Breast epithelium (tissue), 4 donors: ENCODE measurements at places on chromosomes 12 and 14. TPM values are rescaled to one million over a fixed set of nuclear protein-coding genes. Genes with fewer than 3 reads are reported as not detected.

GRCh38 chr12:1939801-1940607, 21.6 kb upstream of the CACNA2D4 start:
- DNase-seq, result peak; percentile 78

GRCh38 chr12:51820526-51821439, 27.7 kb downstream of the FIGNL2 start:
- DNase-seq, result peak; percentile 36

- no peak for DNase-seq
Observed at GRCh38 chr12:70520847-70521246, 116.4 kb downstream of the PTPRB start.

DNA sequence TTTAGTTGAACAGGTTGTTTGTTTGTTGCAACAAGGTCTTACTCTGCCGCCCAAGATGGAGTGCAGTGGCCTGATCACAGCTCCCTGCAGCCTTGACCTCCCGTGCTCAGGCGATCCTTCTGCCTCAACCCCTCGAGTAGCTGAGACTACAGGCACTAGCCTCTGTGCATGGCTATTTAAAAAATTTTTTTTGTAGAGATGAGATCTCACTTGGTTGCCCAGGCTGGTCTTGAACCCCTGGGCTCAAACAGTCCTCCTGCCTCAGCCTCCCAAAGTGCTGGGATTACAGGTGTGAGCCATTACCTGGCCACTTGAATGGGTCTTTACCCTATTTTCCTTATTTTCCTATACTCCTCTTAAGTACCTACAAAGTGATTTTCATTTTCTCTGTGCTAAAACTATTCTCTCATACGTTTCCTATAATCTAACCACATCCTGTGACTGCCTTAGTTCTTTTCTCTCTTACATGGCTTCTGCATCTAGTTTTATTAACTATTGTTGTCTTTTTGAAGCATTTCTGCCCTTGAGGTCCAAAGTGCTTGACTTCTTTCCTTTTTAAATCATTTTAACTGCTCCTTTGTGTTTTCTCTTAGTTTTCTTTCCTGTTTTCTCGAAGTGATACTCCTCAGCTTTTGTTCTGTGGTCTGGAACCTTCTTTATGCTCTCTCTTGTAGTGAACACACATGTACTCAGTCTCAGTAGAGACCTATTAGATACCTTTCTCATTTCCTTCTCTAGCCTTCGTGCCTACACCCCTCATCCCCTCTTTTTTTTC, 14.1 kb downstream of the GPX2 start:
- no peak for DNase-seq

DNA sequence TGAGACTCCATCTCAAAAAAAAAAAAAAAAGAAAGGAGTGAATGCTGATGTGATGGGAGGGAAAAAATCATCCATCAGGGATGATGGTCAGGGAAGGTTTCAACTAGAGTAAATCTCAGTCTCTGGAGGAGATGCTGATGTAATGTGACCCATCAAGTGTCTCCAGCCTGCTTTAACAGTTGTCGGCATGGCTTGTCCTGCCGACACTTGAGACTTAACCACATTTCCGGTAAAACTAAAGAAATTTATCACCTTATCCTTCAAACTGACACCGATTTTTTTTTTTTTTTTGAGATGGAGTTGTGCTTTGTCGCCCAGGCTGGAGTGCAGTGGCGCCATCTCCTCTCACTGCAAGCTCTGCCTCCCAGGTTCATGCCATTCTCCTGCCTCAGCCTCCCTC, 21.5 kb upstream of the ANAPC5 start:
- no peak for DNase-seq

- DNase-seq, result no peak
Observed at GRCh38 chr14:95463171-95463901, 53.1 kb downstream of the SYNE3 start.

GRCh38 chr14:72519543-72519942, 374.4 kb downstream of the DPF3 start:
- no peak for DNase-seq

DNA sequence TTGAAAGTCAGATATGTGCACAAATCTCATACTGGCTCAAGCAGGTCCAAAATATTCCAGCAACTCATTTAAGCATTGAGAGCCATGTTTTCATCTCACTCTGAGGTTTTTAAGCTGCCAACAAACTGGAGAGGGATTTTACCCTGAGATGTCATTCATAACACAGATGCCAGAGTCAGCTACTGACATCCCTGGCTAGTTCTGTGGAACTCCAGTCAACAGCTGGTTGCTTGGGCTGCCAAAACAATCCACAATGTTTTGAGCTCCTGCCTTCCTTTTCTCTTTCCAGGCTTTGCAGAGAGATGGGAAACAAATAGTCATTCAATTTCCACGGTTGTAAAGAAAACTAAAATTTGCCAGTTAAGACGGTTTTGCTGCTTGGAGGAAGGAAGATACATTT, 621.2 kb upstream of the FBXO33 start:
- no peak for DNase-seq

DNA sequence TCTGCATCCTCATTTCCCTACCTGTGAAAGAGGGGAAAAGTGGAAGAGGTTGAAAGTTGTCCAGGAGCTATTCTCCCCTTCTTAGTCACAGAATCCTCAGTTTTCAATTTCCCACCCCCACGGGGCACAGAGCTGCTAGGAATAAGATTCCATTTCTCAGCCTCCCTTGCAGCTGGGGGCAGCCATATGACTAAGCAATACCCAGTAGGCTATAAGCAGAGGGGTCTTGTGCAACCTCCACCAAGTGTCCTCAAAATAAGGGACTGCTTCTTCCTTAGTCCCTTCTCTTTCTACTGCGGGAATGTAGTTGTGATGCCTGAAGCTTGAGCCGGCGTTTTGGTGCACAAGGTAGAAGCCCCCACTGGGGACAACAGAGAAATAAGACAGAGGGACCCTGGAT, 40.9 kb downstream of the VWF start:
- DNase-seq, result no peak

DNA sequence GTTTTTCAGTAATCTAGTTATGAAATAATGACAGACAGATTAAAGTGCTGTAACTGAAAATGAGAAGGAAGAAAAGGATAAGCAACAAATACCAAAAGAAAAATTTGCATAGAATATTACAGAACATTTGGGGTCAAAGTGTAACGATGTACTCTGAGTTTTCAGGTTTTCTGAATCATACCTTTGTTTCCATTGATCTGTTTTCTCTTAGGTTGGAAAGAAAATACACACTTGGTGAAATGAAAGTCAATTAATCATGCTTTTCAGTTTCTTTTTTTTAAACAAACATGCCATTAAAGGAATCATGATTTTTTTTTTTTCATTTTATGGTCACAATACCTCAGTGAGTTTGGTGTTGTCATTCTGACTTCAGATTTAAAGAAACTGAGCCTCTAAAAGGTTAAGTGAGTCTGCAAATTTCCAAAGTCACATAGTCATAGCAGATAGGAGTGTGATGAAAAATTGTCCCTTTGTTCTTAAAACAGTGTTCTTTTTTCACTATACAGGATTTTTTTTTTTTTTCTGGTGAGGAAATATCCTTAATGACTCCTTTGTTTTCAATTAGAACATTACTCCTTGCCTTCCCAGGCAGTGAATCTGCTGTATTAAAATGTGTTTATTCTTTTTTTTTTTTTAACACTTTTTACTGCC, 35.9 kb upstream of the PZP start:
- DNase-seq, result no peak

DNA sequence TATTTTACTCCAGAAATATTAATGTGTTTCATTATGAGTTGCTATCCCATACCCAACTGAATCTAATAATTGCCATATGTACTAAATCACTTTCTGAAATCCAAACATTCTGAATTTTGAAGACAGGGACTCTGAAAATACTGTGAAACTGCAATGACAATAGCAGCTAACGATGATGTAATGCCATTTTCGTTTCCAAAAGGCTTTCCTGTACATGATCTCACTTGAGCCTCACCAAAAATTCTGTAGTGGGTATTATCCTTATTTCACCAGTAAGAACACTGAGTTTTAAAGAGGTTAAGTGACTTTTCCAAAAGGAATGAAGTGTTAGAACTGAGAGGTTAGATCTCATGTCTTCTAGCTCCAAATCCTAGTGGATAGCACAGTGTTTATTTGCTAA, 133.3 kb downstream of the FLRT2 start:
- no peak for DNase-seq

- no peak for DNase-seq
Observed at GRCh38 chr12:49698619-49699545, 8.3 kb downstream of the FMNL3 start.

DNA sequence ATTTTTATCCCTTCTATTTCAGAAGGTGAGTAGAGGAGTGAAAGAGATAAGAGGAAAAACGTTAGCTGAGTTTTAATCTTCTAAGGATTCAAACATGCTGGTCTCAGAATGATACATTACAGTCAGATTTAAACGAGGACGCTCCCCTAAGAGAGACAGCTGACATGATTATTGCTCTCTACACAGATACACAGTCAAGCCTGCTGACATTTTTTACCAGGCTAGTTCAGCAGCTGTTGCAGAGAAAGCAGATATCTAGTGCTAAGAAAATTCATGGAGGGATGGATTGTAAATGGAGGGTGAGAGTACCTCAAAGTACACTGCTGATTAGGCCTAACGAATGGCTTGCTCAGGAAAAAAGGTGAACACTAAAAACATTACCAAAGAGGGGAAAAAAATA, 31.9 kb upstream of the SOS2 start:
- no peak for DNase-seq

DNA sequence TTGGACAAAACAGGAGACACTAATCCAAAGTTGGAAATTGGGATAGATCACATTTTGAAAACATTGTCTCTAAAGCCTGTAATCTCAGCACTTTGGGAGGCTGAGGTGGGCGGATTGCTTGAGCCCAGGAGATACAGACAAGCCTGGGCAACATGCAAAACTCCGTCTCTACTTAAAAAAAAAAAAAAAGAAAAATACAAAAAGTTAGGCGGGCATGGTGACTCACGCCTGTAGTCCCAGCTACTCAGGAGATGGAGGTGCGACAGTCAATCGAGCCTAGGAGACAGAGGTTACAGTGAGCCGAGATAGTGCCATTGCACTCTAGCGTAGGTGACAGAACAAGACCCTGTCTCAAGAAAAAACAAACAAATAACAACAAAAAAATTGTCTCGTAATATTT, 152.1 kb downstream of the MGAT4C start:
- no peak for DNase-seq

- peak; percentile 74 for DNase-seq
Observed at GRCh38 chr12:52884526-52885293, 20.2 kb downstream of the KRT8 start.

- no peak for DNase-seq
Observed at GRCh38 chr12:55707841-55708694, at the start of gene ITGA7. Gene ITGA7 (minus strand): TSS chr12:55707904. CDS start chr12:55707682, 222 bp downstream.

GRCh38 chr12:28967426-28967825, 181.7 kb upstream of the FAR2 start:
- DNase-seq, result no peak

- DNase-seq, result no peak
Observed at GRCh38 chr12:109671502-109671901, 42.1 kb upstream of the FAM222A start.

GRCh38 chr12:52641468-52641867, 10.5 kb downstream of the KRT2 start:
- peak; percentile 6 for DNase-seq

- no peak for DNase-seq
Observed at GRCh38 chr12:24617471-24617870, 331.4 kb downstream of the BCAT1 start.

DNA sequence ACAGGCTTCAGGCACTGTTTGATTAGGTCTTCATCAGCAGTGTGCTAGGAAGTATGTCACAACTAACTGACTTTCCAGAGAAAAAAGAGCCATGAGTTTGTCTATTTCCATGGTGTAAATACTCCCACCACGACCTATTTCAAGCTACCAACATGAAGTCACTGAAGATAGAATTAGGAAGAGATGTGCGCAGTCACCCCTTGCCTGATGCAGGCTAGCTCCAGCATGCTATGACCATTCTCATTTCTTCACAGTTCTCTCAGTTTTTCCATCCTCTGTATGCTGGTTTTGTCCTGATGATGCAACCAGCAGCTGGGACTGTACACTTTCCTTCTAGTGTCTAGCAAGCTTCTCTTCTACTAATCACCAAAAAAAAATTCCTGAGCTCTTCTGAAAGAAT, 191.6 kb upstream of the NUDT4 start:
- DNase-seq, result no peak

DNA sequence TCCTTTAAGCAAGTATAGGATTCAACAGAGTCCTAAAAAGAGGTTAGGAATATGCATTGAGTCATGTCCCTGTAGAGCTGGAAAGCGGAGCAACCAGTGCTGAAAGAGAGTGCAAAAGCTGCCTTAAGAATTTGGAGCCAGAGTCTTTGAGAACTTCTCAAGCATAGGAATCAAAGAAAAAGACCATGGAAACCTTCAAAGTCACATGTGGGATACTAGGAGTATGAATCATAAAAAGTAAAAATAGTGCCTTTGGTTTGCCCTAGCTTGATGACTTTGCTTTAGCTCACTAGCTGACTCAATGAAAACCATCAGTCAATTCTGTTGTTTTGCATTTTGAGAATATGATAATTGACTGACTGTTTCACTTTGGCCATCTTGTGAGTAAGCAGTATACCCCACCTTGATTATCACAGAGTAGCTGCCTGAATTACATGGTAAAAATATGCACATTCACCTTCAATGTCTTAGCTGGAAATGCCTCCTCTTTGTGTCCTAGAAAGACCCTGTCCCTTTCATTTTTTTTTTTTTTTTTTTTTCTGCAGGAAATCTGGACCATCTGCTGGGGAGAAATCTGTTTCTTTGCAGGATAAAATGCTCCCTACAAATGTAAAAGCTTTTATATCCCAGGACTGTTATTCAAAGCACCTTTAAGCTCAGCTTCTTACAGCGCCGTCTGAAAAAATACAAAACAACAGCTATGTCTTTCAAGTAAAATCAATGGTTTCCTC, 248.6 kb upstream of the KRR1 start:
- no peak for DNase-seq

GRCh38 chr14:51006781-51007211, 62.5 kb upstream of the PYGL start:
- no peak for DNase-seq

CD163 gene
- 98.6 TPM for total RNA-seq

IAPP gene
- total RNA-seq, result not detected

STAC3 gene
- total RNA-seq, result 3.2 TPM

ABCC9 gene
- 52.0 TPM for total RNA-seq

PIANP gene
- 0.33 TPM for total RNA-seq

ATP23 gene
- total RNA-seq, result 13.4 TPM

NYNRIN gene
- 6.4 TPM for total RNA-seq

ARMH4 gene
- total RNA-seq, result 6.4 TPM

FZD10 gene
- total RNA-seq, result 2.0 TPM

AVPR1A gene
- total RNA-seq, result 50.4 TPM

CLEC4A gene
- 3.4 TPM for total RNA-seq
